Neural progenitor cell (in vitro differentiated cells): ENCODE measurements at places on chromosomes 3 and 15.
A peak's percentile ranks its signal among the peaks of the same experiment; 100 is the strongest.

GRCh38 chr3:144380849-144381248, 409.2 kb downstream of the DIPK2A start:
- DNase-seq = no peak

GRCh38 chr3:189235214-189235613, 63.4 kb downstream of the TPRG1 start:
- DNase-seq = no peak

- no peak for DNase-seq
These were observed 156.9 kb downstream of the MEX3B start for GRCh38 chr15:81888748-81889484.

DNA sequence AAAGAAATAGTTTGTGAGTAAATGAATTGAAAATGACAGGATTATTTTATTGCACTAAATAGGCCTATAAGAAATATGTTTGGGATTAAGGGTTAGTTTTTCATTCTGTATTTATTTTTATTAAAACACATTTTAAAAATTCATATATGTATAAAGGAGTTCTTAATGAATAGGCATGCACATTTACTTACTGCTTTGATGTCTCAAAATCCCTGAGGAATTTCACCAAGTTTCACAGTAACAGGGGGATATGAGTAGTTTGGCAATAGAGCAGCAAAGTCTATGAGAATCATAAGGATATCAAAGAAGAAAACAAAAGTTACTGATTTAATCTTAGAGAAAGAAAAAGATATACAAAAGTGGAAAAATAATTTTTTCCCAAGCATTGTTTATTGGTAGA, 411.7 kb downstream of the NAALADL2 start:
- no peak for DNase-seq

- DNase-seq = no peak
These were observed 55.8 kb downstream of the CMSS1 start for GRCh38 chr3:99873269-99874102.

- peak; percentile 72 for DNase-seq
These were observed 14.0 kb downstream of the VILL start for GRCh38 chr3:38004415-38005075.

- DNase-seq = no peak
These were observed 31.6 kb upstream of the ZNF770 start for GRCh38 chr15:35019404-35020327.

DNA sequence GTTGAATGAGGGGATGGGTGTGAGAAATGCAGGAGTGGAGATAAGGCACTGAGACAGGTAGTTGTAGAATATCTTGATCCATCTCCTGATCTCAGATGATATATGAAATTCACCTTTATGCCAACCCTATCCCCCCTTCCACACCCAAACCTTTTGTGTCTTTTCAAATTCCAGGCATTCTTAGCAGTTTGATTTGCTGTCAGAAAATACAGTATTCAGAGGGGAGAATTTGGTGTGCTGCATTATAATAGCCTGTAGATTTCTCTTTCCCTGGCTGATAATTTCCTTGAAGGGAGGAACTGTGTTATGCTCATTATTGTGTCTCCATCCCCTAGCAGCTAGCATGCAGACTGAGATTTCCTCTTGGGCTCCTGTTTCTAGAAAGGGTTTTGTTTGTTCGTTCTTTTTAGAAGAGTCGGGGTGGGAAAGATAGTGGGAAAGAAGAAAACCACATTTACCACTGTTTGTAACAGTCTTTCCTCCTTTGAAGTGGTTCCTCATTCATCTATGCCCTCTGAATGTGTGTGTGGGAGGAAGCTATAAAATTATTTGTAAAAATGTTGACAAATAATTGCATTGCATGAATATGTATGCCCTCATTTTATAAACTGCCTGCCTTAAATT, 373.4 kb downstream of the DIPK2A start:
- DNase-seq = no peak

DNA sequence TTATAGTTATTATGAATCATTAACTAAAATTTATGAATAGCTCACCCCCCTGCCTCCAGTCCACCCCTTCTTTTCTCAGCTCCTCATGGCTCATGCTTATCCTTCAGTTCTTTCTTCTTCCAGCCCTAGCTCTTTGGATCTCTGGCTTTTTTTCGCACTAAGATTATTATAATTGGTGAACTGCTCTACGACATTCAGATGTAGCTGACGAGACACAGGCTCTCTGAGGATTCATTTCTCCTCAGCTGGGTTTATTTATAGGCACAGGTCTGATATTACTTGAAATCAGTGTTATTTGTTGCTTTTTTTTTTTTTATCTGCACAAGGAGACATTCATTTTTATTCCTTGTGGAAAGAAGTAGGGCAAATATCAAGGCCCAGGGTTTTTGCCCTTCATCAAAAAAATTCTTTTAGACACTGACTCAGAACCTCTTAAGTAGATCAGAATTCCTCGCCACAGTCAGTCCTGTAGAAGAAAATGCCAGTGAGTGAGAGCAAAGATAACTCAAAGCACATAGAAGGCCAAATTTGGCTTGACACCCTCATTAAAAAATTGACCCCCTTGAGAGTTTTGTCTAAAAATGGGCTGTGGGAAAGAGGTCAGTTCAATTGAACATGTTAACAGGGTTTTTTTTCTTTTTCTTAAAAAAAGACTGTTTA, 106.6 kb downstream of the MYH15 start:
- DNase-seq = no peak
